Endodermal cell (in vitro differentiated cells): ENCODE measurements at places on chromosomes 13 and 19. TPM values are rescaled to one million over a fixed set of nuclear protein-coding genes. Genes with fewer than 3 reads are reported as not detected.

GRCh38 chr13:112761701-112762689 lies 72.2 kb downstream of the ATP11A start:
- no peaks in the 10 kb centered on the region for H3K27me3 ChIP-seq
- H3K36me3 ChIP-seq = no peaks in the 10 kb centered on the region
- H3K4me1 ChIP-seq = peaks cover 13% of the 10 kb centered on the region
- no peak for DNase-seq
- H3K27ac ChIP-seq = no peak overlapping the region

- H3K27me3 ChIP-seq = no peaks in the 10 kb centered on the region
- H3K4me1 ChIP-seq = peaks cover 6% of the 10 kb centered on the region
- H3K27ac ChIP-seq = no peak overlapping the region
- H3K36me3 ChIP-seq = no peaks in the 10 kb centered on the region
- no peak overlapping the region for H3K4me3 ChIP-seq
These were observed 722.9 kb downstream of the SLITRK6 start for GRCh38 chr13:85076343-85076742.

- no peaks in the 10 kb centered on the region for H3K27me3 ChIP-seq
- peaks cover 57% of the 10 kb centered on the region for H3K36me3 ChIP-seq
- H3K27ac ChIP-seq = no peak overlapping the region
- H3K4me1 ChIP-seq = no peaks in the 10 kb centered on the region
- no peak overlapping the region for H3K4me3 ChIP-seq
These were observed 11.3 kb downstream of the PRKCSH start for GRCh38 chr19:11446652-11447301.

DNA sequence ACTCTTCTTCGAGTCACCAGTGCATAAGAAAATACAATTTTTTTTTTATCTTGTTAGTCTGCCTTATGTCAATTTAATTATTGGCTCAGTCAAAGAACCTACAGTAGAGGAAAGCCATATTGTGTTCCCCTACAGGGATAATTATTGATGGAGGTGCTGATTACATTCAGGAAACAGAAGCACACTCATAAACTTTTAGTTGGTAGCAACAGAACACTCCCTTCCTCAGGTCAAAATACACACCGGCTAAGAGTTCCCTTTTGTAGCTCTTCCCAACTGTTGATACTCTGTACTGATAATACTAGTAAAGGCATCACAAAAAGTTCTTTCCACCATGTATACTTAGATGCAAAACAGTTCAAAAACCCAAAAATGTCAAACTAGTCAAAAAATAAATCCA lies 18.4 kb downstream of the FOXO1 start:
- peaks cover 8% of the 10 kb centered on the region for H3K4me1 ChIP-seq
- H3K27ac ChIP-seq = no peak overlapping the region
- DNase-seq = no peak
- H3K4me3 ChIP-seq = no peak overlapping the region
- no peaks in the 10 kb centered on the region for H3K27me3 ChIP-seq

Gene RFPL4A
- not detected in 2 replicates for total RNA-seq

DNA sequence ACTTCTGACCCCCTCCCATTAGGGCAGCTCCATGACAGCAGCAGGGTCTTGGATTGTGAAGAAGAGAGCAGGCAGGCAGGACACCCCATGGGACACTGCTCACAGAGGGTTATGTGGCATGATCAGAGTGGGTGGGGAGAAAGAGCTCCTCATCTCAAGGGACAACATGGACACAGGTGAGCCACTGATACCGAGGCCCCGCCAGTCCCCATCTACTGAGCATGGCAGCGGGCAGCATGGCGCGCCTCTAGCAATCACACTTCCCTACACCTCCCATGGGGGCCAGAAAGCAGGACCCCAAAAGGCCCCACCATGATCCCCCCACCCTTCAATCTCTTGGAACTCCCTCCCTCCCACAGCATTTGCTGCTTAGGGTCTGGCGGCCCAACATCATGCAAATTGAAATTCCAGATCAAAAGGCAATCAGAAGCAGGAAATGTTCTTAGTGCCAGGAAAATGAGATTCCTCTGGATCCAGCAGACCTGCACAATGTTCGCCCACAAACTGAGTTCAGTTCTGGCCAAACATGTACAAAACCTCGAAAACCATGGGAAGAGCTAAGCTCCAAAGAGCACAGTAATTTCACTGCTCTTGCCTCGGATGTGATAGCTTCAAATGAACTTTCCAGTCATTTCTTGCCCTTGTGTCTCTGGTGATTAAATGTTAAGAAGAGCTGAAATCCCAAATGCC lies 14.8 kb downstream of the DOCK9 start:
- no peak overlapping the region for H3K4me3 ChIP-seq
- H3K36me3 ChIP-seq = no peaks in the 10 kb centered on the region
- no peaks in the 10 kb centered on the region for H3K27me3 ChIP-seq
- DNase-seq = no peak
- no peak overlapping the region for H3K27ac ChIP-seq

DNA sequence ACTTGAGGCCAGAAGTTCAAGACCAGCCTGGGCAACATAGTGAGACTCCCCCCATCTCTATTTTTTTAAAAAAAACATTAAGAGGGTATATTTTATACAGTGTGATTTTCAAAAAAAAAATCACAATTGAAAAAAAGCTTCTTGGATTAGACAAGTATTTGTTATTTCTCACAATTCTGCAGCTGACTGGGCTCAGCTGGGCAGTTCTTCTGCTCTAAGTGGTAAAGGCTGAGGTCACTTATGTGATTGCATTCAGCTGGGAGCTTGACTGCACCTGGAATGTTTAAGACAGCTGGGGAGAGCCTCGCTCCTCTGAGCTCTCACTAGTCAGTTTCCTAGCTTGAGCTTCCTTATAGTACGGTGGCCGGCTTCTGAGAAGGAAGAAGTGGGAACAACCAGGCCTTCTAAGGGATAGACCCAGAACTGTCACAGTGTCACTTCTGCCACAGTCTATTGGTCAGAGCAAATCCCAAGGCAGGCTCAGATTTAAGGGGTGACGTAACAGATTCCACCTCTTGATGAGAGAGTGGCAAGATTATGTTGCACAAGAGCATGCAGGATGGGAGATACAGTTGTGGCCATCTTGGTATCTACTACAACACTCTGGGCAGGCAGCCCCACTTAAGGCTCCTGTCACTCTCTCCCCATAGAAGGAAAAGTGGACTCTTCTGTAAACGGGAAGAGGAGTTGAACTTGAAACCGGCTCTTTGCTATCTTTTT lies 19.7 kb upstream of the IRGC start:
- no peaks in the 10 kb centered on the region for H3K4me1 ChIP-seq
- no peak overlapping the region for H3K27ac ChIP-seq
- no peaks in the 10 kb centered on the region for H3K36me3 ChIP-seq
- H3K4me3 ChIP-seq = no peak overlapping the region
- H3K27me3 ChIP-seq = peaks cover 13% of the 10 kb centered on the region

Gene POLR2I
- total RNA-seq = 102 and 126 TPM in 2 replicates

- no peaks in the 10 kb centered on the region for H3K27me3 ChIP-seq
- no peaks in the 10 kb centered on the region for H3K36me3 ChIP-seq
- no peak overlapping the region for H3K27ac ChIP-seq
- H3K4me3 ChIP-seq = no peak overlapping the region
- no peak for DNase-seq
- H3K4me1 ChIP-seq = no peaks in the 10 kb centered on the region
These were observed 267.1 kb downstream of the KLF5 start for GRCh38 chr13:73325723-73326558.

Gene HAUS8
- total RNA-seq = 6.8 to 19.9 TPM (median 19.9 TPM) in 3 replicates
